ENCODE measurements at places on chromosomes 3 and 15.
A peak's percentile ranks its signal among the peaks of the same experiment; 100 is the strongest.

DNA sequence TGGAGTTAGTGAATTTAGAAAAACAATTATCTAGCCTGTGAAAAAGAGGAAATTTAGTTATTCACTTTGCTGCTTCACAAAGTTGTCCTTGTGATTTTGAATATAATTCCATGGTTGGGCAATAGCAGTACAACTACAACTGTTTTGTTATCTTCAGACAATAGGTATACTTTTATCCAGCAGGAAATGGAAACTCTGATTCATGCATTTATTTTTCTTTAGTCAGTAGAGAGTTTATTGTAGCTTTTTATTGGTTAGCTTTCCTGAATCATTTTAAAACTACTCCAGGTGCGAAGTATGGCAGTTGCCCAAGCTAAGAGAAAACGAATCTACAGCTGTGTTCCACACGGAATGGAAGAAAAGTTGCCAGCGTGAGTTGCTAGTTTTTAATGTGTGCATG is 80.3 kb downstream of the TM4SF4 start:
- DNase-seq: peak; percentile 53

DNA sequence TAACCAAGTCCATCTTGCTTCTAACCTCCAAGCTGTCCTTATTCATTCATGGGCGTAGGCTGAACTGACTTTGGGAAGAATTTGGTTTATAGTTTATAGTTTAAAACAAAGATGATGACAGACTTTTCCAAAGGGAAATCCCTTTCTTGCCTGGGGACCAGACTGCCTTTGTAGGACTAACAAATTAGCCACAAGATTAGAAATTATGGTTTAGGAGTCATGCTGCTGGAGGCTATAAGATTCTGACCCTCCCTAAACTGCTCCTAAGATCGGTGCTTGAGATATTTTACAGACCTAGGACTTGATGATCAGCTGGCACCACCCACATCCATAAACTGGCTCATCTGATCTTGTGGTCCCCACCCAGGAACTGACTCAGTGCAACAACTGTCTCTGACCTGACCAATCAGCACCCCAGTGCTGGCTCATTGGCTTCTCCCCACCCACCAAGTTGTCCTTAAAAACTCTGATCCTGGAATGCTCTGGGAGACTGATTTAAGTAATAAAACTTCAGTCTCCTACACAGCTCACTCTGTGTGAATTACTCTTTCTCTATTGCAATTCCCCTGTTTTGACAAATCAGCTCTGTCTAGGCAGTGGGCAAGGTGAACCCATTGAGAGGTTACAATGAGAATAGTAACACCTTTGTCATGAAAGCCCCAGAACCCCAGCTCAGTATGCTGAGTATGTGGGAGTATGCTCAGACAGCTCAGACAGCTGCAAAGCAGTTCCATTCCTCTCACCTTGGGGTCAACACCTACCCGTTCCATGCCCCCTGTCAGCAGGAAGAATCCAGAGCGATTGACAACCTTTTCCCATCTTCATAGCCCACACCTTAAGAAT is 51.6 kb upstream of the C15orf39 start:
- DNase-seq: peak; percentile 47

- DNase-seq: no peak
Observed at GRCh38 chr3:178602856-178603255, 66.6 kb downstream of the KCNMB2 start.

GRCh38 chr15:55420171-55420866 is 12.0 kb downstream of the PIERCE2 start:
- DNase-seq: no peak

GRCh38 chr3:54970895-54971294 is 43.0 kb upstream of the LRTM1 start:
- DNase-seq: no peak

GRCh38 chr3:4336850-4337546 is 33.8 kb downstream of the SETMAR start:
- no peak for DNase-seq

DNA sequence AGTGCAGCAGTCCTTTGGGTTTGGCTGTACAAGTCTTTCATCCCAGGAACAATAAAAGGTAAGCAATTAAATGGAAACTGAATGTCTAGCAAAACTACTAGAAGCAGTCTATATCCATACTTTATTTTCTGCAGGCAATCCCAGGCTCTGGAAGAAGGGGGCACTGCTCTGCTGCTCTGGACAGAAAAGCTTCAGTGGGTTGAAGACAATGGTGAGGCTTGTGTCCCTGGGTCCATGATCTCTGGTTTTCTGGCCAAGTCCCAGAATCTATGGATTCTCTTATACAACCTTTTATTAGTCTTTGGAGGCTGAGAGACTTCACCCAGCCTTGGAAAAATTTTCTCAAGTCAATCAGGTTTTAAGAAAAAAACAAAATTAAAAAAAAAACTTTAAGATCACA is 35.6 kb downstream of the SCAP start:
- no peak for DNase-seq

DNA sequence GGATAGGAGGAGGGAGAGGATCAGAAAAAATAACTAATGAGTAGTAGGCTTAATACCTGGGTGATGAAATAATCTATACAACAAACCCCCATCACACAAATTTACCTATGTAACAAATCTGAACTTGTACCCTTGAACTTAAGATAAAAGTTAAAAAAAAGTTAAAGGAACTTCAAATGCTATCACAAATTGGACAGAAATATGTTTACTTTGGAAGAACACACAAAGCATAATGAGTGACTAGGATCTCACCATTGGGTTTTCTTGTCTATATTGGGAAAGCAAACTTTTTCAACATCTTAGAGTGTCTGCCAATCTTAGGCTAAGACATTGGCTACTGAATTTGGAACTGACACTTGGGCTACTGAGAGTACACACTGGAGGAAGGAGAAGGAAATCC is 140.4 kb downstream of the THRB start:
- no peak for DNase-seq

DNA sequence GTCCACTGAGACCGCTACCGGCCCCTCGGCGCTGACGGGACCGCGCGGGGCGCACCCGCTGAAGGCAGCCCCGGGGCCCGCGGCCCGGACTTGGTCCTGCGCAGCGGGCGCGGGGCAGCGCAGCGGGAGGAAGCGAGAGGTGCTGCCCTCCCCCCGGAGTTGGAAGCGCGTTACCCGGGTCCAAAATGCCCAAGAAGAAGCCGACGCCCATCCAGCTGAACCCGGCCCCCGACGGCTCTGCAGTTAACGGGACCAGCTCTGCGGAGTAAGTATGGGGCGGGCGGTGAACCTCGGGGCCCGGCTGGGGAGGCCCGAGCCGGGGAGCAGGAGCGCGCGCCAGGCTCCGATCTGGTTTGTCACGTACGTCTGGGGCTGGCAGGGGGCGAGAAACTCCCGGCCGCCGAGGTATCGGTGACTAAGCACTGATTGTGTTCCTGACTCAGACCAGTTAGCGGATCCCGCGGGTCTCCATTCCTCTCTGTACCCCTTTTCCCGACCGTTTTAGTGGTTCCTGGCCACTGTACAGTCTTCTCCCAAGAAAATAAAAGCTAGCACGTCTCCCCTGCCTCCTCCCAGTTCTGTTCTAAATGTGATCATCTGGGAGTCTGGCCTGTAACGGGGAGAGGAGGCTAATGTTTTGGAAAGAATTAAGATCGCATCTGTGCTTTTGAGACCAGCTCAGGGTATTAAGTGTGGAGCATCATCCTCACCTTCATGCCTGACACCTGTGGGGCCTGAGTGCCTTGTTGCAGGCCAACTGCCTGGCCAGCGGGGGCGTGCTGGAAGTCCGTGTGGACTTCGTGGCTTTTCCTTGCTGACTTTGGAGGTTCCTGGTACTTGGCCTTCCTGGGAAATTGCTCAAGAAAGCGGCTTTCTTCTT is 691 bp downstream of the MAP2K1 start:
- DNase-seq: no peak

GRCh38 chr3:171755656-171756055 is 54.6 kb downstream of the PLD1 start:
- no peak for DNase-seq

All from HS-5 (cell line).